ENCODE measurements at places on chromosomes 4 and X. TPM values are rescaled to one million over a fixed set of nuclear protein-coding genes. Genes with fewer than 3 reads are reported as not detected.

DNA sequence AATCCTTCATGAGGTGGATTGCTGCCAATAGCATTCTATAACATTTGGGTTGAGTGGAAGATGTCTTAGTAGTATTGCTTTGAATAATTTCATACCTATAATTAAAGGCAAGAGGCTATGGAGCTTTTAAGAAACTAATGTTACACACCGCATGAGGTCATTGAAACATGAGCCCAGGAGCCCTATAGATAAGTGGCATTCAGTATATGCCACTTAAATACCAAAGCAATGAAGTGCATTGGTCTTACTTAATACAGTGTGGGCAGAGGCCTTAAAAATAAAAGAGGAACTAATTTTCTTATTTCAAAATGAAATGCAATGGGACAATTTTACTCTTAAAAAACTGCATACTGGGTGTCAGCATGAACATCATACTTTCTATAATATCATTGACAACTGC lies 47.5 kb downstream of the SPATA18 start:
- no peak overlapping the region for H3K4me3 ChIP-seq
- H3K27ac ChIP-seq, result no peak overlapping the region
- H3K4me1 ChIP-seq, result no peaks in the 10 kb centered on the region
- H3K36me3 ChIP-seq, result no peaks in the 10 kb centered on the region
- no peak for DNase-seq

DNA sequence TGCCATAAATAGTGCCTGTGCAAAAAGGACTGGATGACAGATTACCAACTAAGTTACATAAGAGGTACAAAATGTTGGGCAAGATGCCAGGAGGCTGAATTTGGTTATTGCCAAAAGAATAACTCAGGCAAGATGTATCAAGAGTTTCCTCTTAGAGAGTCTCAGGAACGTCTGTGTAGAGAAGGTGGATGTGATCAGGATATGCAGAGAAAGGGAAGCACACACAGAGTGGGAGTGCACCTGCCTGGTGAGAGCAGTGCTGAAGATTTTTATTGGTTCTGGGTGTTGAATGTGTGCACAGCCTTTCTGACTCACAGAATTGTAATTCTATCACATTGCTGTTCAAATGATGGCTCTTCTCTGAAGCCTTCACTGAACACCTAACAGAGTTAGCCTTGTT lies 156.8 kb upstream of the HS3ST1 start:
- no peaks in the 10 kb centered on the region for H3K27me3 ChIP-seq
- DNase-seq, result no peak
- H3K4me3 ChIP-seq, result no peak overlapping the region
- H3K36me3 ChIP-seq, result no peaks in the 10 kb centered on the region
- peaks cover 4% of the 10 kb centered on the region for H3K4me1 ChIP-seq

Gene TFE3
- total RNA-seq, result 87.4 TPM

DNA sequence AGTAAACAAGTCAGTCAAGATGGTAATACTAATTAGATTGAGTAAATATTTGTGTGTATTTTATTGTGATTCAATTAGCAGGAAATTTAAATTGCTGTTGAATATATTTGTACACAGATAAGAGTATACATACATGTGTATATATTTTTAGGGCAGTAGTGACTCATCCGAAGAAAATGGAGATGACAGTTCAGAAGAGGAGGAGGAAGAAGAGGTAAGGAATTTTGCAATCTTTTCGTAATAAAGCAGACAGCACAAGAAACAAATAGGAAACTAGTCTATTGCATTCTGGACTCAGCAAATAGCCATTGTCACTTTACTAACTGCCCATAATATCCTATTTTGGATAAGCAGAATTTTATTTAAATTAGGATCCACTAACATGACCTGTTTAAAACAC lies 6.6 kb downstream of the IBSP start:
- H3K4me3 ChIP-seq, result no peak overlapping the region
- no peaks in the 10 kb centered on the region for H3K36me3 ChIP-seq
- no peak for DNase-seq
- no peaks in the 10 kb centered on the region for H3K4me1 ChIP-seq
- no peak overlapping the region for H3K27ac ChIP-seq

Gene ODAM
- not detected for total RNA-seq

DNA sequence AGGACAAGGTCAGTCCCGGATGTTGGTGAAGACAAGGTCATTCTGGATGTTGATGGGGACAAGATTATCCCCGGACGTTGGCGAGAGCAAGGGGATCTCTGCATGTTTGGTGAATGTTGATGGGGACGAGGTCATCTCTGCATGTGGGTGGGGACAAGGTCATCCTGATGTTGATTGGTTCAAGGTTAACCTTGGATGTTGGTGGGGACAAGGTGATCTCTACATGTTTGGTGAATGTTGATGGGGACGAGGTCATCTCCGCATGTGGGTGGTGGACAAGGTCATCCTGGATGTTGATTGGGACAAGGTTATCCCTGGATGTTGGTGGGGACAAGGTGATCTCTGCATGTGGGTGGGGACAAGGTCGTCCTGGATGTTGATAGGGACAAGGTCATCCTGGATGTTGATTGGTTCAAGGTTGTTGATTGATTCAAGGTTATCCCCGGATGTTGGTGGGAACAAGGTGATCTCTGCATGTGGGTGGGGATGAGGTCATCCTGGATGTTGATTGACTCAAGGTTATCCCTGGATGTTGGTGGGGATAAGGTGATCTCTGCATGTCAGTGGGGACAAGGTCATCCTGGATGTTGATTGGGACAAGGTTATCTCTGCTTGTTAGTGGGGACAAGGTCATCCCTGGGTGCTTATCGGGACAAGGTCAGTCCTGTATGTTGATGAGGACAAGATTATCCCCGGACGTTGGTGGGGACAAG lies 28.8 kb upstream of the PLCXD1 start:
- H3K4me1 ChIP-seq, result no peaks in the 10 kb centered on the region
- peak; percentile 69 for DNase-seq
- H3K36me3 ChIP-seq, result no peaks in the 10 kb centered on the region
- H3K27ac ChIP-seq, result no peak overlapping the region
- no peak overlapping the region for H3K4me3 ChIP-seq
- H3K27me3 ChIP-seq, result no peaks in the 10 kb centered on the region

Gene SPANXD
- not detected for total RNA-seq

DNA sequence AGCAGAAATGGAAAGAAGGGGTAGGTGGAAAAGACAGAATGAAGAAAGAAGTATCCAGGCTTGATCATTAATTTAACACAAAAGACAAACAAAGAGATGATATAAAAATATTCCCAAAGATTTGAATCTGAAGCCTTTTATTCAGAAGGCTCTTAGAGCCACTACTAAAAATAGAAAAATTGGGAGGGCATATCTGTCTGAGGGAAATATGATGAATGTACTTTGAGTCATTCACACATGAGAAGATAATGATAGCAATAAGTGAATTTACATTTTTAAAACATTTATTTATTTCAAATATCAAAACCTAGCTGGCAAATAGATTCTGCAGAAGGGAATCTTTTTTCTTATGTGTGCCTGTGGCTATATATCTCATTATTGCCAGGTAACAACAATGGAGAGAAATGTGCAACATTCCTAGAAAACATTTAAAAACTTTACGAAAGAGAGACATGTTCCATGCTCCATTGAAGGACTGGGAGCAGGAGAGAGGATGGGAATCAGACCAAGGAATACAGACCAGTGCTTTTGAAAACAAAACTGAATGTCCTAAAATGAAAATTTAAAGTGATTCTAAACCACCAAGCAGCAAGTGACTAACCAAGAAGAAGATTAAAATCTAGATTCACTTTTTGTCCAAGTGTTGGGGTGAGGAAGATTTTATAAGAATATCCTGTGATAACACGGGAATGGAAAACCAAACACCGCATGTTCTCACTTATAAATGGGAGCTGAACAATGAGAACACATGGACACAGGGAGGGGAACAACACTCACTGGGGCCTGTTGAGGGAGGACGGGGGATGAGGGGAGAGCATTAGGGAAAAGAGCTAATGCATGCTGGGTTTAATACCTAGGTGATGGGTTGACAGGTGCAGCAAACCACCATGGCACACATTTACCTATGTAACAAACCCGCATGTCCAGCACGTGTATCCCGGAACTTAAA lies 41.2 kb downstream of the ANXA5 start:
- H3K4me3 ChIP-seq, result no peak overlapping the region
- H3K27ac ChIP-seq, result no peak overlapping the region
- H3K27me3 ChIP-seq, result no peaks in the 10 kb centered on the region

DNA sequence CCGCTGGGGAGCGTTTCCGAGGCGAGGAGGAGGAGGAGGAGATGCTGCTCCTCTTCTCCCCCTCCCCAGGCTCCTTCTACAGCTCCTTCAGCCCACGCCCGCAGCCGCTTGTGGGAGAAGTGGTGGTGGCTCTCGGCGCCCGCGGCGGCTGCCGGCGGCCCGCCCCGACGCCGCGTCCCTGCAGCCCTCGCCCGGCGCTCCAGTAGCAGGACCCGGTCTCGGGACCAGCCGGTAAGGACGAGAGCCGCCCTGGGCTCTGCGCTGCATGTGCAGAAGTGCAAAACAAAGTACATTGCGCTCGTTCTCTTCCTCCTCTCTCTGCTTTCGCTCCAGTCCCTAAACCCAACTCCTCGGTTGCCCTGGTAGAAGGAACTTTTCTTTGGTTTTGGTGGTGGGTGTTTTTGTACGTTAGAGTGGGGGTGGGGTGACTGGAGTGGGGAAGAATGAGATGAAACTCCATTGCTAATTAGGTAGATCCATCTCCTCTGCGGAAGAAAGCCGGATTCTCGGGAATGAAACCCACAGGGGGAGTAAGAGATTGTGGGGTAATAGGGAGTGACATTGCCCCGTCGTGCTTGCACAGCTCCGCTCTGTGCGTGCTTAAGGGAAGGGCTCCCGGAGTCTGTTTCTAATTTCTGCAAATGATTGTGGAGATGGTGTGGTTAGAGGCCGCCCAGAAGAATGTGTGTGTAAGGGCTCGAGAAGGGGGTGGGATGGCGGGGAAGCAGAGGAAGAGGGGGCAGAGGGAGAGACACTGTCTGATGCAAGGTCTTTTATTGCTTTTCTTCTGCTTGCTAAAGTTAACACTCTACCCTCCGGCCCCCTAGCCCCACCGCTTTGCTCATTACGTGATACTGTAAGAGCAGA lies 677 bp downstream of the PTPN13 start:
- peak overlapping the region; percentile 65 for H3K4me3 ChIP-seq
- no peaks in the 10 kb centered on the region for H3K27me3 ChIP-seq
- H3K4me1 ChIP-seq, result peaks cover 47% of the 10 kb centered on the region
- H3K27ac ChIP-seq, result peak overlapping the region; percentile 98

DNA sequence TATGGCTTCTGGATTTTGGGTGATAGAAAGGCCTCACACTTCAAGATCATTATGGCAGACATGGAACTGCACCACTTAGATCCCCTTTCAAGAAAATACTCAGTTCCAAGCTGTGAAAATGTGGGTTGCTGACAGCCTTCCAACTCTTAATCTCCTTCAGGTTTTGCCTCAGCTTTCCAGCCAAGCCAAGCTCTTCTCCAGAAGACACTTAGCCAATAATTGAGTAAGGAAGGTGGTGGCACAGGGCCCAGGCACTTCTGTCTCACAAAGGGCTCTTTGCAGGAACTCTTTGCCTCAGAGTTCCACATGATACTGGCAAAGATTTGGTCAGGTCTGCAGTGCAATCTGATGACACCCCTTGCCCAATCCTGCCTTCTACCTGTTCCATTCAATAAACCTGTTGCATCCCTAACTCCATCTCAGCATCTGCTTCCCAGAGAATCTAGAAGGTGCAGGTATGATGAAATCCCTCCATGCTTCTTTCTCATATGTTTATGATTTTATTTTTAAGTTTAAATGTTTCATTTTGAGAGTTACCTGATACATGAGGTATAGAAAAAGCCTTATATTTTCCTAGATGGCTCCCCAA lies 30.6 kb downstream of the ANXA5 start:
- DNase-seq, result no peak
- no peaks in the 10 kb centered on the region for H3K4me1 ChIP-seq
- no peak overlapping the region for H3K27ac ChIP-seq
- no peaks in the 10 kb centered on the region for H3K27me3 ChIP-seq

DNA sequence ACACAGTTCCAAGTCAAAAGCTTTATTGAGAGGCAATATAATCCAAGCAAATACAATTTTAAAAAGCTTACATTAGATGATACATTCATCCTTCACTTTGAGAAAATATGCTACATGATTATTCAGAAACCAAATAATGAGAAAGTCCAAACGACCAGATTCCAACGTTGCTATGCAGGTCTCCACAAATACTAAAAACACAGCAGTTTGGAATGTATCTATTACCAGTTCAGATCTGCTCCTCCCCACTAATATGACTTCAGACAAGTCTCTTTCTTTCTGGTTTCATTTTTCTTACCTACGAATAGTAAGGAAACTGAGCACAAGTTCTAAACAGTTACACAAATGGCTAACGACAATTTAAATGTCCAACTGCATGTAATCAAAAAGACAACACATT lies 9.5 kb downstream of the NAF1 start:
- H3K27ac ChIP-seq, result no peak overlapping the region
- no peak overlapping the region for H3K4me3 ChIP-seq
- DNase-seq, result no peak
- no peaks in the 10 kb centered on the region for H3K27me3 ChIP-seq
- H3K36me3 ChIP-seq, result no peaks in the 10 kb centered on the region

- H3K27me3 ChIP-seq, result no peaks in the 10 kb centered on the region
- H3K4me3 ChIP-seq, result no peak overlapping the region
- DNase-seq, result no peak
- H3K27ac ChIP-seq, result no peak overlapping the region
- no peaks in the 10 kb centered on the region for H3K36me3 ChIP-seq
Measured at GRCh38 chr4:25938366-25938765, 24.3 kb downstream of the SMIM20 start.

Gene MXRA5
- total RNA-seq, result 4.7 TPM

- H3K36me3 ChIP-seq, result no peaks in the 10 kb centered on the region
- no peaks in the 10 kb centered on the region for H3K4me1 ChIP-seq
- no peak overlapping the region for H3K4me3 ChIP-seq
- no peak for DNase-seq
- H3K27ac ChIP-seq, result no peak overlapping the region
- H3K27me3 ChIP-seq, result no peaks in the 10 kb centered on the region
Measured at GRCh38 chr4:183920512-183920911, 15.4 kb downstream of the STOX2 start.

Gene ATOH1
- not detected for total RNA-seq

Gene SOX3
- total RNA-seq, result not detected

DNA sequence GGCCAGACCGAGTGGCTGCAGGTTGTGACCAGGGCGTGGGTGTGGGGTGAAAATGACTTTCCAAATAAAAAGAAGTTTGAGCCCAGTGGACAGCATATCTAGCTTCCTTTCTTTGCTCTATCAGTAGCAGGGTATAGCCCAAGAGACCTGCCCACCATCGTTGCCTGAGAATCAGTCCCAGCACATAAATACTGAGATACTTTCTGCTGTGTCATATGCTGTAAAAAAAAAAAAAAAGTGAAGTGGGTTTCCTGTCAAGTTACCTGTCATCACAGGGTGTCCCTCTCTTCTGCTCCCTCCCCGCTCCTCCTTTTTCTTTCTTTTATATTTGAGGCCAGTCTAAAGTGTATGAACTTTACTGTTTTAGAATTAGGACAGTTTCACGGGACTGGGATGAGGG lies 330.3 kb upstream of the BOD1L1 start:
- no peak overlapping the region for H3K27ac ChIP-seq
- no peaks in the 10 kb centered on the region for H3K4me1 ChIP-seq
- no peaks in the 10 kb centered on the region for H3K36me3 ChIP-seq
- H3K4me3 ChIP-seq, result no peak overlapping the region
- DNase-seq, result no peak

Gene GPRIN3
- 6.1 TPM for total RNA-seq

Gene GAB3
- 7.6 TPM for total RNA-seq

Data from vagina (tissue), 2 donors.